CD4-positive, alpha-beta T cell (primary cell): ENCODE measurements at places on chromosomes 4 and X. TPM values are rescaled to one million over a fixed set of nuclear protein-coding genes. Genes with fewer than 3 reads are reported as not detected.

DNA sequence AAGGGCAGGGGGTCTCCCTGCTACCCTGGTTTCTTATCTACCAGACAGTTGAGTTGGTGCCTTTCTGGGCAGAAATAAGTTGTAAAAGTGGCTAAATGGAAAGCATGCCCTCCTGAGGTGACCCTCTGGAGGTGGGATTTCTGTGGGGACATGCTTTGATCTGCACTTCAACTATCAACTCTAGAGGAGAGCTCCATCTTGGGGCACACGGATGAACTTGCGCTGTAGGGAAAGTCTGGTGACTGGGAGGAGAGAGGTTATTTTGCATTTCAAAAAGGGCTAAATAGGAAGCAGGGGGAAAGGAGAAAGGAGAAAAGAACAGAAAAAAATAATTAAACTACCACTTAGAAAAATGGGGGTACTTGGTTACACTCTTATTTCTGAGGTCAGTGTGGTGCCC, 12.7 kb upstream of the RHOXF2B start:
- DNase-seq = no peak
- H3K4me1 ChIP-seq = no peaks in the 10 kb centered on the region

- no peak for DNase-seq
- no peak overlapping the region for H3K27ac ChIP-seq
- no peak overlapping the region for H3K4me3 ChIP-seq
- H3K27me3 ChIP-seq = no peaks in the 10 kb centered on the region
- no peaks in the 10 kb centered on the region for H3K36me3 ChIP-seq
- H3K4me1 ChIP-seq = no peaks in the 10 kb centered on the region
Measured at GRCh38 chr4:124964251-124964650, 251.7 kb upstream of the ANKRD50 start.

GRCh38 chr4:31078661-31079060, 358.5 kb downstream of the PCDH7 start:
- H3K4me3 ChIP-seq = no peak overlapping the region
- DNase-seq = no peak
- no peaks in the 10 kb centered on the region for H3K4me1 ChIP-seq
- H3K27me3 ChIP-seq = no peaks in the 10 kb centered on the region
- H3K36me3 ChIP-seq = no peaks in the 10 kb centered on the region

RBM46 gene
- total RNA-seq = not detected

DNA sequence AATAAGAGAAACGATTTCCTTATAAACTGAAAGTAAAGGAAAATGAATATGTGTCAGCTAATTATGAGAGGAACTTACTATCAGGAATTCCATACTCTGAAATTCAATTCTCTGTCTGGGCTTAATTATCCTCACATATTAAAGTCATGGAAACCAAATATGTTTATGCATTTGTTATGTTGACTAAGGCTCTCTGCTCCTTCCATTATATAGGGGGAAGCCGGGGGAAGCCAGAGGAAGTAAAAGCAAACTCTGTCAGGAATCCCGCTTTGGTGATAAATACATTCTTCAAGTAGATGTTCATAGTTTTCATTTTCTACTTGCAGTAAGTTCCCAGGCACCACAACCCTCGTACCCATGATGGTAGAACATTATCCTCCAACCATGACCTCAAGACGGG, 142.8 kb upstream of the VCX2 start:
- no peak overlapping the region for H3K4me3 ChIP-seq
- no peak overlapping the region for H3K27ac ChIP-seq
- H3K36me3 ChIP-seq = no peaks in the 10 kb centered on the region
- no peaks in the 10 kb centered on the region for H3K4me1 ChIP-seq

- H3K4me1 ChIP-seq = no peaks in the 10 kb centered on the region
- H3K4me3 ChIP-seq = no peak overlapping the region
- no peaks in the 10 kb centered on the region for H3K27me3 ChIP-seq
- H3K27ac ChIP-seq = no peak overlapping the region
Measured at GRCh38 chr4:123083646-123084045, 161.2 kb upstream of the NUDT6 start.

DNA sequence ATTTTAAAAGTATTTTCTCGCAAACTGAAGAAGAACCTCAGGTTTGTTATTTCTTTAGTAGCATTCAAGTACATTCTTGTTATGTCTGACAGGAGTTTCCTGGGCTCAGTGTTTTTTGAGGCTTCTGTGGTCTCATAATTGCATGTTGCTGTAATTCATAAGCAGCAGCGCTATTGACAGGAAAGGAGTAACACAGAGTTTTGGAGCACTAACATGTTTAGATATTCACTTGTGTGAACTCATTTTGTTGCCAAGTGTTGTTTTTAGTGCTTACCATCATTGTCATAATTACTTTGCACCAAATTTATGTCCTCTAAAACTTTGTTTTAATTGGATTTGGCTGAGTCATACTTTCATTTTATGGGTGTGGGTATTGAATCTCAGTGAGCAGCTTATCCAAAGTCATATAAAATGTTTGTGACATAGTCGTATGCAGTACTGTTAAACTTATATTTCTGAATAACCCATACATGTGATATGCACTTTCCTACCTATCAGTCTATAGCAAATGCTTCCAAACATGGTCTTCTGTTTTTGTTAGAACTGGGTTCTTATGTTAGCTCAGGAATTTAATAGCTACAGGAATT, 358.7 kb upstream of the CTSO start:
- no peak overlapping the region for H3K27ac ChIP-seq
- no peak for DNase-seq
- H3K4me1 ChIP-seq = no peaks in the 10 kb centered on the region
- no peaks in the 10 kb centered on the region for H3K27me3 ChIP-seq
- no peaks in the 10 kb centered on the region for H3K36me3 ChIP-seq

- DNase-seq = no peak
- H3K27me3 ChIP-seq = peaks cover 16% of the 10 kb centered on the region
- H3K36me3 ChIP-seq = no peaks in the 10 kb centered on the region
- H3K4me3 ChIP-seq = no peak overlapping the region
- H3K4me1 ChIP-seq = peaks cover 16% of the 10 kb centered on the region
Measured at GRCh38 chr4:7524843-7525242, 90.1 kb upstream of the PSAPL1 start.

- DNase-seq = no peak
- H3K4me1 ChIP-seq = no peaks in the 10 kb centered on the region
- H3K27me3 ChIP-seq = no peaks in the 10 kb centered on the region
- H3K36me3 ChIP-seq = peaks cover 99% of the 10 kb centered on the region
- no peak overlapping the region for H3K4me3 ChIP-seq
- H3K27ac ChIP-seq = no peak overlapping the region
Measured at GRCh38 chr4:10079912-10080588, 36.5 kb downstream of the WDR1 start.

DNA sequence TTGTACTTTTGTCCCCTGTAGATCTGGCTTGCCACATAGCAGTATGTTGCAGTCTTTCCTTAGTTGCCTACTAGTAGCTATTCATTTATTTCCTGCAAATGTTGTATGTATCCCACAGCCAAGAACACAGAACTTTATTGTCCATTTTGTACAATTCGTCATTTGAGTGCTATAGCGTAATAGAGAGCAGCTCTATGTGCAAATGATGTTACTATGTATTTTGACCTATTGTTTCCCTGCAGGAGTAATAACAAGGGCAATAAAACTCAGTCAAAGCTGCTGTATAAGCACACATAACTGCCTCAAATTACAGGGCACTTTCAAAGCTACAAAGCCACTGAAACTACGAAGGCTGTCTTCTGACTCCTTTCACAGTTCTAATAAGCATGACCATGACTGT, 48.1 kb downstream of the NRK start:
- no peaks in the 10 kb centered on the region for H3K4me1 ChIP-seq
- H3K36me3 ChIP-seq = no peaks in the 10 kb centered on the region
- no peak overlapping the region for H3K27ac ChIP-seq
- DNase-seq = no peak
- no peaks in the 10 kb centered on the region for H3K27me3 ChIP-seq

WAS gene
- 63.7 TPM for total RNA-seq

DNA sequence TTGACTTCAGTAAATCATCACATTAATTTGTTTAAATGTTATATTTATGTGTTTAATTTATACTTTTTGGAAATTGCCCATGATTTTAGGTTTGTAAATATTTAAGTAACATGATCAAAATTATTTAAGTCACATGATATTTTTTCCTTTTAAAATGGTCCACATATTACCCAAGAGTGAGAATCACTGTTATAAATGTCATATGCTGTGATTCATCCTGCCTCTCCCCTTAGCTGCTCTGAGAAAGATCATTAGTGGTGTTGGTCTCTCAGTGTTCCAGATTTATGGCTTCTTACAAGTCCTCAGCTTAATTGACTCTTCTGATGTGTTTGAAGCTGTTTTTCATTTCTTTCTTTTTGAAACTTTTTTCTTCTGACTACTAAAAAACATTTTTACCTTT, 70.1 kb downstream of the SPANXN4 start:
- H3K4me1 ChIP-seq = no peaks in the 10 kb centered on the region
- H3K36me3 ChIP-seq = no peaks in the 10 kb centered on the region
- no peak overlapping the region for H3K27ac ChIP-seq
- no peak for DNase-seq
- H3K4me3 ChIP-seq = no peak overlapping the region
- no peaks in the 10 kb centered on the region for H3K27me3 ChIP-seq

- no peaks in the 10 kb centered on the region for H3K27me3 ChIP-seq
- DNase-seq = no peak
- H3K36me3 ChIP-seq = no peaks in the 10 kb centered on the region
- no peaks in the 10 kb centered on the region for H3K4me1 ChIP-seq
Measured at GRCh38 chr4:162101337-162101736, 62.5 kb downstream of the FSTL5 start.

- no peaks in the 10 kb centered on the region for H3K27me3 ChIP-seq
- H3K4me3 ChIP-seq = no peak overlapping the region
- no peak for DNase-seq
- H3K4me1 ChIP-seq = no peaks in the 10 kb centered on the region
- no peaks in the 10 kb centered on the region for H3K36me3 ChIP-seq
- no peak overlapping the region for H3K27ac ChIP-seq
Measured at GRCh38 chr4:68141852-68142251, 12.2 kb upstream of the TMPRSS11F start.

- no peaks in the 10 kb centered on the region for H3K4me1 ChIP-seq
- H3K4me3 ChIP-seq = no peak overlapping the region
- H3K27me3 ChIP-seq = no peaks in the 10 kb centered on the region
- no peaks in the 10 kb centered on the region for H3K36me3 ChIP-seq
Measured at GRCh38 chr4:185801471-185801870, 10.5 kb downstream of the SORBS2 start.

GRCh38 chr4:171929477-171929876, 116.3 kb downstream of the GALNTL6 start:
- no peaks in the 10 kb centered on the region for H3K4me1 ChIP-seq
- no peaks in the 10 kb centered on the region for H3K27me3 ChIP-seq
- no peaks in the 10 kb centered on the region for H3K36me3 ChIP-seq
- H3K4me3 ChIP-seq = no peak overlapping the region

- H3K36me3 ChIP-seq = no peaks in the 10 kb centered on the region
- DNase-seq = no peak
- no peaks in the 10 kb centered on the region for H3K4me1 ChIP-seq
- H3K27me3 ChIP-seq = no peaks in the 10 kb centered on the region
- H3K4me3 ChIP-seq = no peak overlapping the region
Measured at GRCh38 chr4:183059797-183060196, 39.3 kb upstream of the WWC2 start.

DNA sequence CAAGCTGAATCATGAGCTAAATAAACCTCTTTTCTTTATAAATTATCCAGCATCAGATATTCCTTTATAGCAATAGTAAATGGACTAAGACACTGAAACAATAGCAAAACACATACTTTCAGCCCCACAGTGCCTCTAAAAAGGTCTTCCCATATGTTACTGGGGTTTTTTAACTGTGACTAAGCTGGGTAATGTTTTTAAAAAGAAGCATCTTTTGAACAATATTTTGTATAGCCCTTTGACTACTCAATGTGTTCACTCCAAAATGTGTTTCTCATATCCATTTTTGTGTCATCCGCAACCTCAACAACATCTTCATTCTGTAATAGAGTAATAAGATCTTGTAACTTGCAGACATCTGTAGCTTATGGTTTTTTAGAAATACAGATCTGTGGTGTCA, 218.7 kb upstream of the S100G start:
- no peaks in the 10 kb centered on the region for H3K36me3 ChIP-seq
- no peak overlapping the region for H3K27ac ChIP-seq
- H3K4me3 ChIP-seq = no peak overlapping the region
- H3K27me3 ChIP-seq = no peaks in the 10 kb centered on the region
- DNase-seq = no peak

- no peaks in the 10 kb centered on the region for H3K27me3 ChIP-seq
- H3K36me3 ChIP-seq = peaks cover 94% of the 10 kb centered on the region
- H3K4me1 ChIP-seq = no peaks in the 10 kb centered on the region
Measured at GRCh38 chr4:143538979-143539669, 25.6 kb downstream of the SMARCA5 start.

GRCh38 chrX:93703701-93704100, 29.7 kb downstream of the FAM133A start:
- no peaks in the 10 kb centered on the region for H3K36me3 ChIP-seq
- H3K27ac ChIP-seq = no peak overlapping the region
- no peaks in the 10 kb centered on the region for H3K27me3 ChIP-seq
- DNase-seq = no peak

GRCh38 chrX:63658920-63659319, 126.1 kb downstream of the ARHGEF9 start:
- no peak overlapping the region for H3K4me3 ChIP-seq
- H3K27me3 ChIP-seq = no peaks in the 10 kb centered on the region
- peaks cover 9% of the 10 kb centered on the region for H3K36me3 ChIP-seq
- H3K4me1 ChIP-seq = no peaks in the 10 kb centered on the region
- no peak overlapping the region for H3K27ac ChIP-seq
- DNase-seq = no peak

DNA sequence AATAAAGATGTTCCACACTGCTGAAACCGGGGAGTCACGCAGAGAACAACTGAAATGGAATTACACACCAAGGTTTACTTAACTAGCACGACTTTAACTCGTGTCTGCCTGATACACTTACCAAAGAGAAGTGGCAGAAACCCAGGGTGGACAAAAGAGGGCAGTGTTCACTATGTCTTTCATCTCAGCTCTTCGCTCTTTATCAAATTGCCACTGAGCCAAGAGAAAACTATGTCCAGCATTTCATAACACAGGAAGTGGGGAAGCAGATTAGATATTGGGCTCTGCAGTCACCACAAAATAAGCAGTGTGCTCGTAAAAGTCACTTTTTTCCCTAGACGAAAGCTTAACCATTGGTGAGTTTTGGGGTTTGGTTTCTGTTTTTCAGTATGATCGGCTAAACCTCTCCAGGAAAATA, 155.7 kb downstream of the CHIC2 start:
- peaks cover 6% of the 10 kb centered on the region for H3K4me1 ChIP-seq
- peaks cover 23% of the 10 kb centered on the region for H3K27me3 ChIP-seq
- no peak for DNase-seq
- no peaks in the 10 kb centered on the region for H3K36me3 ChIP-seq

CT45A1 gene
- total RNA-seq = not detected

- no peaks in the 10 kb centered on the region for H3K4me1 ChIP-seq
- no peaks in the 10 kb centered on the region for H3K36me3 ChIP-seq
- DNase-seq = no peak
- no peak overlapping the region for H3K4me3 ChIP-seq
Measured at GRCh38 chr4:106365613-106366012, 3.0 kb downstream of the GIMD1 start.

BGN gene
- total RNA-seq = not detected

GRCh38 chrX:13499736-13500135, 69.7 kb upstream of the EGFL6 start:
- no peak overlapping the region for H3K4me3 ChIP-seq
- no peak overlapping the region for H3K27ac ChIP-seq

GRCh38 chr4:166318810-166319525, 445.9 kb downstream of the TLL1 start:
- H3K4me3 ChIP-seq = no peak overlapping the region
- H3K27me3 ChIP-seq = no peaks in the 10 kb centered on the region
- no peak overlapping the region for H3K27ac ChIP-seq
- H3K4me1 ChIP-seq = no peaks in the 10 kb centered on the region

GRCh38 chrX:2635342-2635741, 55.8 kb upstream of the CD99 start:
- no peaks in the 10 kb centered on the region for H3K27me3 ChIP-seq
- no peaks in the 10 kb centered on the region for H3K4me1 ChIP-seq
- no peak overlapping the region for H3K27ac ChIP-seq
- H3K4me3 ChIP-seq = no peak overlapping the region
